ENCODE measurements at places on chromosomes 11 and 22.
A peak's percentile ranks its signal among the peaks of the same experiment; 100 is the strongest.

DNA sequence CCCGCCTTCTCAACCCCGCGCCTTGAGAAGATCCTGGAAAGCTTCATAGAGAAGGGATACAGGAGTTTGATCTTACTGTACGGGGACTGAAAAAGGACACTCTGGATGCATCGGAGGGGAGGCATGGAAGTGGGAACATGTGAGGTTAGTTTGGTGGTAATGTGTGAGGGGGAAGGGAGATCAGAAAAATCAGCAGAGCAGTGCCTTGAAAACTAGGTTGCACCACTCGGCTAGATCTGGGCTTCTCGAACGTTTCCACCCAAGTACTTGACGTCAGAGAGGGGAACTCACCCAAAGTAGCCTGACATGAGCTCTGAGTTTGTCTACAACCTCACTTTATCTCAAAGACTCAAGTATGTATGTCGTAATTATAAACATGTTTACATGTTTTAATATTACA, 14.5 kb downstream of the USP35 start:
- no peak for DNase-seq

DNA sequence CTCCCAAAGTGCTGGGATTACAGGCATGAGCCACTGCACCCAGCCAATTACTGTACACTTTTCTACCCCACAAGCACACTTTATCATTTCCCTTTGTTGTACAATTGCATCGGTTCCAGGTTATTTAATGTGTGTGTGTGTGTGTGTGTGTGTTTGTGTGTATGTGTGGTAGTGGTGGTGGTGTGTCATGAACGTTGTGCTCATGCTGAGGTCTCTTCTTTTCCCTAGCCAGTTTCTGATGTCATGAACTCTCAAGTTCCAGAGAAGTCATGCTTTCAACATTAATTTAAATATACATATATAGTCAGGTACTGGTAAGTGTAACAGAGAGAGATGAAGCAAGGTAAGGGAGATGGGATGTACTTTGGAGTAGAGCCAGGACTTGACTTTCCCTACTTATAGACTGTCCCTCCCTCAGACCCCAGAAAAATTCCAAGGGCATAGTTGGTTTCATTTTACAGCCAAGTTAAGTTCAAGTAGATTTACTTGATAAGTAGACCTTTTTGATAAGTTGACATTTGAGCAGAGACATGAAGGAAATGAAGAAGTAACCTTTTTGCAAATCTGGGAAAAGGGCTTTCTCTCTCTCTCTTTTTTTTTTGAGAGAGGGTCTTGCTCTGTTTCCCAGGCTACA, 42.7 kb downstream of the WEE1 start:
- no peak for DNase-seq

DNA sequence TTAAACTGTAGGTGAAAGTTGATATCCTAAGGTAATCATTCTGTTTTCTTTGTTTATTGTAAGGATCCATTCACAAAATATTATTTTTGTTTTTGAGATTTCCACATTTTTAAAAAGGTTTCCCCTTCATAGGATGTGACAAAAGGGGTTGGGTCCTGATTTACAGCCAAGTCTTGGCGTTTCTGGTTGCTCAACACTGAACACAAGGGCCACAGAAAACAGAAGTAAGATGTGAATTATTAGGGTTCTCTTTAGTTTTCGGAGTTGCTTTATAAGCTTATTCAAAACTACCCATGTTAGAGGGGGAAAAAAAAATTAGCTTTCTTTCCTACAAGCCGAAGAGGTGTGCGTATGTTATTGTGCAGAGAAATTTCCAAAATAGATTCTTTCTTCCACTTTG, 30.0 kb upstream of the FLI1 start:
- DNase-seq, result no peak

DNA sequence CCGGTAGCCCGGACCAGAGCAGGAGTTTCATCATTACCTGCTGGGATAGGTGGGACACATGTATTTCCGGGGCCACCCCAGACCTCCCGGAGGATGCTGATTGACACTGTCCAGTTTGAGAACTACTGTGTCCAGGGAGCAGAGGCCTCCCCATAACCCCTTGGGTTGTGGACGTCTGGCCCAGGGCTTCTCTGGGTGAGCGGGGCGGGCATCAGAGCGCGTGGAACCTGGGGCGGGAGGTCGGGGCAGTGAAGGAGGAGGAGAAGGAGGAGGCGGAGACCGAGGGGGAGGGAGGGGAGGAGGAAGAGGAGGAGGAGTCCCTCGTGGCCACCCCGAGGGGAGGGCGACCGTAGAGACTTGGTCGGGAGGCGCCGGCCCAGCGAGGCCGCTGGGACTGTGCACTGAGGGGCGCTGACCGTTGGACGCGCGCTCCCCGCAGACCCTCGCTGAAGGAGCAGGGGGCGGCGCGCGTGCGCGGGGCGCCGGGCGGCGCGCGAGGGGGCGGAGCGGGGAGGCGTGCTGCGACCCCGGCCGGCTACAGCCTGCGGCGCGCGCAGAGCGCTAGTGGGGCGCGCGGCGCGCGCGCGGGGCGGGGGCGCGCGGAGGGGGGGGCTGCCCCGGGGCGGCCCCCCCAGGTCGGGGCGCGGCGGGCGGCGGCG, at the start of gene GRK3:
GRK3 (plus strand) TSS at position 356 of the 659 bp plus-strand sequence. CDS start 366 bp downstream, outside the sequence.
- peak; percentile 42 for DNase-seq

DNA sequence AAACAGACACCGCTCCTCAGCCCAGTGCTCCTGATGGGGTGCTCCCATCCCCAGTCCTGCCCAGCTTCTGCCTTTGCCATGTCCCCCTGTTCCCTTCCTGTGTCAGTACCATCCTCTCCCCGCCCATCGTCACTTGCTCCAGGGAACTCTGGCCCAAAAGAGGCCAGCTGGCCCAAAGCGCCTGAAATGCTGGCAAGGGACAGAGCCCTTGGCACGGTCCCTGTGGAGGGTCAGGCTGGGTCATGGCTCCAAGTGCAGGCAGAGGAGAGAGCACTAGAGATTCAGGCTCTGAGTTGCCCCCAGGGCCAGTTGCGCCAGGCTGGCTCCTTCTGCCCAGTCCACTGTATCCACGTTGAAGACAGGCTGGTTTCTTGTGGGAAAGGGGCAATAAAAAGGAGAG, 8.4 kb upstream of the HDHD5 start:
- DNase-seq, result no peak

GRCh38 chr11:128658502-128658901, 35.4 kb upstream of the FLI1 start:
- DNase-seq, result no peak

DNA sequence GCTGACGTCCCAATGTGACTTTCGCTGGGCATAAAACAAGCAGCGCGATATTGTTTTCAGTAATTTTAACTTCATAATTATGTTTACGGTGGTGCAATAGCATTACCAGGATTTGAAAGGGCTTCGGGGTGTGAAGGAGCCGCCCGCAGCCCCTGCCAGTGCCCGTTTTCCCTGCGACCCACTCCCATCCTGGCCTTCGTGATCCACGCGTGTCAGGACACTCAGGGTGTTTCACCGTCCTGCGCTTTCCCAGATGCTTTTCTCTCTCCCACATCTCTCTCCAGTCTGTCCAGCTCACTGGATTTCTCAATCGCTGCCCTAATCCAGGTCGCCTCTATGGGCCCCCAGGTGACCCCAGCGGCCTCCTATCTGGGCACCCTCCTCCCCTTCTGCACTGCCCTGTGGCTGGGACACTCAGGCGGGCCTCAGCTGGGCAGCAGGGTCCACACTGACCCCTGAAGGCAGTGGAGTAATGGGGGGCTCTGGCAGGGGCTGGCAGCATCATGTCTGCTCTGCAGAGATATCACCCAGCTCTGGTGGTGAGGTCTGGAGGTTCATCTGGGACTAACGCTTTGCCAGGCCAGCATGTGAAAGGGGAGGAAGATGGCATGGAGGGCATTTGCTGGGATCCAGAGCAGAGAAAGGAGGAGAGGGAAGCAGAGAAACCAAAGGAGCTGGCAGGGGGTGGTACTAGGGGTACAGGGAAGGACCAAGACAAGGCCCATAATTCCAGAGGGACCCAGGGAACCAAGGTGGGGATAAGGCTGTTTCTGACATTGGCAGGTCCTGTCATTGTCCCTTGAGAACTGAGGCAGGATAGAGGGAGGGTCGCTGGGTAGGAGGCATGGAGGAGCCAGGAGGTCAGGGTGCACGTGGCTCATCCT, 622.8 kb downstream of the BRD1 start:
- DNase-seq, result no peak

DNA sequence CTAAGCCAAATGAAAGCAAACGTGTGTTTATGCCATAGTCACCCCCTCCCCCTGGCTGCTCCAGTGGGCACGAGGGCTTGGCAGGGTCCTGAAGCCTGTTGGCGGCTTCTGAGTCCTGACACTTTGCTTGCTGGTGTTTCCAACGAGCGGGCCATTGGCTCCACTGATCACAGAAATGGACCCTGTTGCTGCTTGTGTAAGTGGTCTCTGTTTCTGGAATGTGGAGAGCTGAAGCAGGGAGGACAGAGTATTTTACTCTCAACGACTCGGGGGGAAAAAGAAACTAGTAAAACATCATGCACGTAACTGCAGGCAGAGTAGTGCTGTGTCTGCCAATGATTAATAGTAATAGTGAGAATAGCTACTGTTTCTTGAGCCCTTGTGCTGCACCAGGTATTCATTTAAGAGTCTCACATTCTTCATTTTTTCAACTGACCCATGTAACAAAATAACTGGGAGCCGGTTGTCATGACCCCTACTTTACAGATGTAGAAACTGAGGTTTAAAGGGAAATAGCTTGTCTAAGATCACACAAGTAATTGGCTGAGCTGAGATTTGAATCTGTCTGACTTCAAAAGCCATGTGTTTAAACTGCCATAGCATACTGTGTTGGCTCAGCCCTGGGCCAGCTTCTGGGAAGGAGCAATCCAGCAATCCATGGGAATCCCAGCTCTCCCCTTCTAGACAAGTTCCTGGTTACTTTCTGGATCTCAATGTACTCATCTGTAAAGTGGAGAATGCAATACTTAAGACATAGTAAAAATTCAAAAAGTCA, 526.7 kb downstream of the INSC start:
- no peak for DNase-seq

GRCh38 chr11:108242422-108242821, 19.6 kb downstream of the ATM start:
- no peak for DNase-seq

All from stimulated activated CD4-positive, alpha-beta T cell treated with anti-CD3 and anti-CD28 coated beads, Interleukin-4, amount 100 ng/mL, for 48 hours (primary cell).